Mesenchymal stem cell (in vitro differentiated cells and primary cell): ENCODE measurements at places on chromosomes 3 and 15.

DNA sequence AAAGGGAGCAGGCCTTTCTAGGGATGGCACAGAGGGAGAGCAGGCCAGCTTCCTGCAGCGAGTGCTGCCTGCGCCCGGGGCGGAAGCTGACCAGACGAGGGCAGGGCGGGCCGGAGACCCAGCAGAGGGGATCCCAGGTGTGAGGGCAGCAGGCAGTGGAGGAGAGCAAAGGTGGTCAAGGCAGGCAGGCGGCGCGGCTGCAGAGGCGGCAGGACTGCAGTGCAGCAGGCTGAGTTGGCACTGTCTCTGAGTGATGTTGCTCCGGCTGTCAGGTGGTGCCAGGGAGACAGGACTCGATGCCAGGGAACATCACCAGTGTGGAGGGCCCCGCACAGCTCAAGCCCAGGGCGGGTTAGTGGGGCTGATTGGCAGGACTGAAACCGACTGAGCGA, 22.3 kb upstream of the PLXNA1 start:
- no peak for DNase-seq

DNA sequence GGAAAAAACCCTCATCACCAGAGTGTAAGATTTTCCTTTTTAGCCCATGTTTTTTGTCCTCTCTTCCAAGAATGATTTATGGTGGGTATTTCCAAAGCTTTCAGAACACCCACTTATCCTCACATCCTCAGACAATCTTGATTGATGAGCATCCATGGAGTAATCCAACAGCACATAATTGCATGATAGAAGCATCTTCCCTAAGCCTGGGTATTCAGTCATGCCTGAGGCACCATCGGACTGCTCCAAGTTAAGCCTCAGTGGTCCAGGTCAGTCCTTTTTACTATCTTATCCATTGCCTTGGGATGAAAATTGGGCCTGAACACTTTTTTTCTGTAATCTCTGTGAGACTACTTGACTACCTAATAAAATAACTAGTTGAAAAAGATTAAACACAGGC, 676.0 kb upstream of the SEMA6D start:
- DNase-seq = no peak

DNA sequence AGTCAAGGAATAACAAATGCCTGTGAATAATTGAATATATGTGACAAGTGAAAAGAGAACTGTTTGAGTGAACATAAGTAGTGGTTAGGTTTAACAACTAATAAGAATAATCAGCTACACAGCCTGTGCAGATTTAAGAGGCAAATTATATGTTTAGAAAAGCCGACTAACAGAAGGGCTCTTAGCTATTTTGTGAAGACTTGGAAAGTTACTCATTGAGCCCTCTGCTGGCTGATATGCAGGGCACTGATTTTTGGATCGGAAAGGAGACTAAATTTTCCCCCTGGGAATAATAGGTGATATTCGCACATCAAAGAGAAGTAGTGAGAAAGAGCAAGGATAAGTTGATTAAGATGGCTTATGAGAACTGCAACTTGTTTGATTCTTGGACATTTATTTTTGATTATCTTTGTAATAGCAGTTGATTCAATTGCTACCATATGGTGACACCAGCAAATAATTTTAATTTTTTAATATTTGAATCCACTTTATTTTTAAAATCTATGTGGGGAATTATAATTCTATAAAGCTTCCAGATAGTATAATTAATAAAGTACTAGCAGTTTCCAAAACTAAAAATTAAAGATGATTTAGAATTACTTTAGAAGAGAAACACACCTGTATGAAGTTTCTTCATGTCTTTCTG, 156.2 kb downstream of the NLGN1 start:
- DNase-seq = peak; percentile 55

DNA sequence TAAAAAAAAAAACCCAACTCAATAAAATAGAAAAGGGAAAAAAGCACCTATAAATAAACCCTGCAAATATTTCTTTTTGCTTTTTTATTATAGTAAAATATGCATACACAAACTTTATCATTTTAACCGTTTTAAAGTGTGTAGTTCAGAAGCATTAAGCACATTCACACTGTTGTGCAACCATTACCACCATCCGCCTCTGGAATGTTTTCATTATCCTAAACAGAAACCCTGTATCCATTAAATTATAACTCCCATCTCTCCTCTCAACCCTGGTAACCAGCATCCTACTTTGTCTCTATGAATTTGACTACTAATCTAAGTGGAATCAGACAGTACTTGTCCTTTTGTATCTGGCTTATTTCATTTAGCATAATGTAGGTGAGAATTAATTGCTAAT, 15.0 kb downstream of the CDCP1 start:
- peak; percentile 64 for DNase-seq

- DNase-seq = no peak
Observed at GRCh38 chr3:45443459-45443858, 55.1 kb downstream of the LARS2 start.

- DNase-seq = no peak
Observed at GRCh38 chr3:126657901-126658300, 3.0 kb upstream of the TXNRD3 start.

DNA sequence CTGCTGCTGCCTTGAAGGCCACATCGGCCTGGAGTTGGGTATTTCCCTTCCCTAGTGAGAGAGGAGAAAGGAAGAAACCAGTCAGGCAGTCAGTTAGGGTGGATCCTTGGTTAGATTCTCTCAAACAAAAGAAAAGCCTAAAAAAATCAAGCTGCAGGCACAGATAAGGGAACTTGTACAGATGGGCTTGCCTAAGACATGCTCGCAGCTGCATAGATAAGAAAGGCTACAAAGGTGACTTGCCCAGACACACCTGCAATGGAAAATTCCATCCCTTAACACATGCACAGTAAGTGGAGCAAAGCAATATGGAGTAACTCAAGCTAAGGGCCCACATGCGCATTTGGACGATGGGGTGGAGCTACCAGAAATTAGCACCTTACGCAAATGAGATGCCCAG, 199.7 kb upstream of the ARPP21 start:
- DNase-seq = no peak

DNA sequence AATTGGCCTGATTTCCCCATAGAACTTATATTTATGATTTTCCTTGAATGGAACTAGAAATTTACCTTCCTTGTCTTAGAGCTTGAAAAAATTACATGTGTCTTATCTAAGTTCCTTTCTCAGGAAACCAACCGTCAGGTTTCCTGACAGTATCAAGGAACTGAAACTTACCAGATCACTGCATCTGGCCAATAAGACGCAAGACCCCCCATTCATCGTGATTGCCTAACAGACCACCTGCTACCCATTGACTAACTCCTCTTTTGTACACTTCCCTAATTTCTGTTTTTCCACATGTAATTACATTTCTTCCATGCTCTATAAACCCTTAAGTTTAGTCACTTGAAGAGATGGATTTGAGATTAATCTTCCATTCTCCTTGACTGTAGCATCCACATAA, 517.2 kb upstream of the CBLB start:
- DNase-seq = no peak

GRCh38 chr3:45168451-45168850, 22.3 kb upstream of the CDCP1 start:
- DNase-seq = peak; percentile 72
